ENCODE measurements at places on chromosomes 1 and 21.

DNA sequence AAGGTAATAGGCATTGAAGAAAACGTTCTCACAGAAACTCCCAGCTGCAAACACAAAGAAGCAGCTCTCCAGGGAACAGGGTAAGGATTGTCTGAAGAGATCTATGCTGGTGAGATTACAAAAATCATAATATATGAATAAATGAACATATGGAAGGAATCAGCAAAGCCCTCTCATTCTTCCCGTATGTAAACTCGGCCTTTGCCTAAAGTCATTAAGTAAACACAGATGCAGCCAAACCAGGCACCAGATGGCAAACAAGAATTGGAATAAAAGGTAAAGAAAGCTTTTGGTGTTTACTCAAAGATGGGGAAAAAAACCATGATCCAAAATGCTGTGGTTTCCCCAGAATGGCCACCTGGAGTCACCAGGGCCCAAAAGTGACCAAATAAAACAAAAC lies 76.6 kb upstream of the HOOK1 start:
- DNase-seq = no peak

- DNase-seq = no peak
Observed at GRCh38 chr1:155185783-155186066, 12.1 kb downstream of the TRIM46 start.

GRCh38 chr1:74324684-74325448 lies 89.7 kb downstream of the TNNI3K start:
- DNase-seq = no peak

- DNase-seq = no peak
Observed at GRCh38 chr1:160830321-160831153, 32.1 kb downstream of the CD244 start.

- peak; percentile 99 for DNase-seq
Observed at GRCh38 chr1:29569971-29570634, 333.8 kb downstream of the PTPRU start.

DNA sequence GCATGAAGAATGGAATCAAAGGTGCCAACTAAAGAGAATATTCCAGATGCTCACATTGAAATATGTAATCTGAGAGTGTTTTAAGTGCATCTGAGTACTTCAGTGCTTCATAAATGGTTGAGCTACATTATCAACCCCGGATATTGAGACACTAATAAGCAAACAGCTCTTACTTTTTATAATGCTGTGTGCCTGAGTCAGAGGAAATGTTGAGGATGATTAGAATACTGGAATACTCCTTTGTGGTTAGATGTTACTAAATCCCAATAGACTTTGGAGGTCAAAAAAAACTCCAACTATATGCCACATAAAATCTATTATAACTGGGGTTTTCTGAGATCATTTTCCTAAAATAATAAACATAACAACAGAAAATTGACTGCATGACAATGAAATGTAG lies 12.5 kb upstream of the KCNA3 start:
- DNase-seq = no peak

Measured in RCC 7860 (cell line).